Left colon (tissue), 2 donors: ENCODE measurements at places on chromosomes 7 and 10. TPM values are rescaled to one million over a fixed set of nuclear protein-coding genes. Genes with fewer than 3 reads are reported as not detected.

IRF5 gene
- total RNA-seq, result 6.6 TPM

GRCh38 chr7:6917258-6917657 lies 91.2 kb upstream of the CCZ1B start:
- no peak for DNase-seq

ABCB4 gene
- total RNA-seq, result 0.37 TPM

DNA sequence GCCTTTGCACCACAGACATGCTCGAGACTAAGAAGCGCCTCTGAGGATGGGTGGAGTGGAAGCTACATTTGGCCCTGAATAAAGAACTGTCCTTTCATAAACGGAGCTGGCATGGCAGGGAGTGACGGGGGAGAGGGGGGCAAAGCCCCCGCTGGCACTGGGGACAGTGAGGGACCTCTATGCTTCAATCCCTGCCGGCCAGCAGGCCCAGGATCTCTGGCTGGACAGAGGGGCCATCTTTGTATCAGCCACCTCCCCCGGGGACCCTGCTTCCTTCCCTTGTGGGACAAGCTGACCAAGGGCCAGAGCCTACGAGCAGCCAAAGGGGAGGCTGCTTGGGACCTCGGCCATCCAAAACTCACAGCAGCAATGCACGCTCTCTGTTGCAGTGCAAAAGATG lies 28.2 kb upstream of the ECHDC3 start:
- DNase-seq, result no peak

BTBD16 gene
- 0.14 TPM for total RNA-seq

CALCR gene
- not detected for total RNA-seq
